Stimulated activated CD8-positive, alpha-beta memory T cell treated with anti-CD3 and anti-CD28 coated beads, Interleukin-2, amount 100 ng/mL, for 48 hours (primary cell): ENCODE measurements at places on chromosomes 2 and 18.

- DNase-seq: no peak
Measured at GRCh38 chr2:213545964-213546475, 261.8 kb downstream of the SPAG16 start.

DNA sequence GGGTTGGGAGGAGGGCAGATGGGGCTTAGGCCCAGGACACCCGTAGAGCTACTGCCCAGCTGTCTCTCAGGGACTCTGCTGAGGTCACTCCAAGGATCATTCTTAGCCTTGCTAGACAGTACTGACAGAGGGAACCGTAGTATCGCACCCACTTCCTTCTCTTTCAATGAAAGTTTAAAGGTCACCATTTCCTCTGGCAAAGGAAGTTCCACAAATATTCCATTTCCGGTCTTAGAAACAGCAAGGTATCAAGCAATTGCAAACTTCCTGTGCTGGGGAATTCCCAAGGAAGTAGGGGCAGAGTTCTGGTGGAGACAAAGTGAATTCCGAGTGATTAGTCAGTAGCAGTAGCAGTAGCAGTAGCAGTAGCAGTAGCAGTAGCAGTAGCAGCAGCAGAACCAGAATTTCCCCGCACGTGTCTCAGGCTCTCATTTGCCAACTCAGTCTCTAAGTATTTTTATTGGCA lies 24.7 kb downstream of the IL1B start:
- no peak for DNase-seq

DNA sequence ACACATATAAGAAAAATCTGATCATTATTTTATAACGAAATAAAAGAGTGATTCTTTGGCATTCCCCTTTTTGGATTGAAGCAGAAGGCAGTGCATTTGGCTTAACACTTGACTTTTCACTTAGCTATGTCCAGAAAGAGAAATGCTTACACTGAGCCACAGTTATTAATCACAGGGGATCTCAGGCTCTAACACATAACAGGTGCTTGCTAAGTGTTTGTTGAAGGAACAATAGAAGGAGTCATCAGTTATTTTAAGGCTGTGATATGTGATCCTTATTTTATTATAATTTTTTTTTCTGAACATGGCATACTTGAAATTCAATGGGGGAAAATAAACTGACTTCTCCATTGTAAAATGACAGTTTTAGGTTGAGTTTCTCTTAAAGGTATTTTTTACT lies 209.5 kb downstream of the UBE2E3 start:
- no peak for DNase-seq

GRCh38 chr2:86068136-86068588 lies 37.5 kb downstream of the POLR1A start:
- no peak for DNase-seq

DNA sequence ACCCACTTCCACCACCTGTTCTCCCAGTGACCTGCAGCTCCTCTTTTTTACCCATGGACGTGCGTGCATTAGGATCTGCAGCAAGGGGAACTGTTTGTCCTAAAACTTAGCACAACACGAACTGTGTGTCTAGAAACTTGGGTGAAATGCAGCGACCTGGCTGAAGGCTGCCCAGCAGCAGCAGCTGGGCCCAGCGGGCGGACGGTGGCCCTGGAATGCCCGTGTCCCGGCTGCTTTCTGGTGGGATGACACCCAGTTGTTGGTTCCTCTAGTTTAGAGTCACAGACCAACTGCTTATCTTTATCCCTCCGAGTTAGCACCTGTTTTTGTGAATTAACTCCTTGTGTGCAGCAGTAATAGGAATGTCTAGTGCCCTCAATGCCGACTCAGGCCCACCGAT lies 61.9 kb upstream of the PXDN start:
- no peak for DNase-seq

GRCh38 chr2:127313406-127313805 lies 19.5 kb upstream of the ERCC3 start:
- no peak for DNase-seq

DNA sequence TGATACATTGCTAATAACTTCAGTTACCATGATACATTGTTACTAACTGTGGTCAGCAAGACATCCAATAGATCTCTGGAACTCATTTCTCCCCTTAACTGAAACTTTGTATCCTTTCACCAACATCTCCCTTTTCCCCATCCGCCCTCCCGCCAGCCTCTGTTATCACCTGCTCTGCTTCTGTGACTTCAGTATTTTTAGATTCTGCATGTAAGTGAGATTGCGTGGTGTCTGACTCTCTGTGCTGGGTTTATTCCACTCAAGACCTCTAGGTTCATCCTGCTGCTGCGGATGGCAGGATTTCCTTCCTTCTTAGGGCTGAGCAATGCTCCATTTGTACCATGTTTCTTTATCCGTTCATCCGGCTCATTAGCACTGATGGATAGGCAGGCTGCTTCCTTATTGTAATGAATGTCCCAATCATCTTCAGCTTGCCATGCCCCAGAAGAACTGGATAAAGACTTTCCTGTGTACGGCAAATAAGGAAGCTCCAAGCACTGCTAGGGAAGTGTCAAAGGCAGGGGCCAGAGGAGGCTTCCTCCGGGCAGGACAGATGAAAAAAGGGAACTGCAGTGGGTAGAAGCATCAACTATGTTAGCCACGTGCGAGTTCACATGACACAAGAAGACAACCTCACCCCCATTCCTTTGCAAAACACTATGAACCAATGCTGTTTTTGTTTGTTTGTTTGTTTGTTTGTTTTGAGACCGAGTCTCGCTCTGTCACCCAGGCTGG lies 113.4 kb downstream of the EIPR1 start:
- DNase-seq: no peak

GRCh38 chr2:132638313-132639040 lies 31.5 kb downstream of the LYPD1 start:
- DNase-seq: no peak

- no peak for DNase-seq
Measured at GRCh38 chr2:228408529-228409227, 227.2 kb upstream of the SPHKAP start.

- DNase-seq: no peak
Measured at GRCh38 chr2:85259879-85260278, 67.9 kb downstream of the TGOLN2 start.

DNA sequence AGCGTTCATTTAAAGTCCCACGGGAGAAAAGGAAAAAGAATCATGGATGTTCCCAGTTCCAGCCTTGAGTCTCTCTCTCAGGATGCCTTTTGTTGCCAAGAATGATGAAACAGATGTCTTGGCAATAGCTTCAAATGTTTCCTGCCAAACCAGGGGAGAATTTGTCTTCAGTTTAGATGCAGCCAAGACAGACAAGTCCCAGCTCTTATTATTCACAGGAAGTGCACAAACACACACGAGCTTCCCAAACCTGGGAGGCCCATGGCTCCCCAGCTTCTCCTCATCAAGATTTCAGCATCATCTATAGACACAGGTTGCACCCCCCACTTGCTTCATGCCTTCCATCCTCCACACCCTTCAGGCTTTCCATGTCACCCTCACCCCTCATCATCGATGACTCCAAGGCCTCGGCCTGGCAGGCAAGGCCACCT lies 45.9 kb downstream of the HS1BP3 start:
- DNase-seq: no peak

- DNase-seq: no peak
Measured at GRCh38 chr2:199814101-199814816, 36.7 kb downstream of the FTCDNL1 start.

- DNase-seq: no peak
Measured at GRCh38 chr2:65536596-65536995, 104.2 kb upstream of the SPRED2 start.

GRCh38 chr2:144454466-144455287 lies 65.2 kb downstream of the ZEB2 start:
- no peak for DNase-seq

DNA sequence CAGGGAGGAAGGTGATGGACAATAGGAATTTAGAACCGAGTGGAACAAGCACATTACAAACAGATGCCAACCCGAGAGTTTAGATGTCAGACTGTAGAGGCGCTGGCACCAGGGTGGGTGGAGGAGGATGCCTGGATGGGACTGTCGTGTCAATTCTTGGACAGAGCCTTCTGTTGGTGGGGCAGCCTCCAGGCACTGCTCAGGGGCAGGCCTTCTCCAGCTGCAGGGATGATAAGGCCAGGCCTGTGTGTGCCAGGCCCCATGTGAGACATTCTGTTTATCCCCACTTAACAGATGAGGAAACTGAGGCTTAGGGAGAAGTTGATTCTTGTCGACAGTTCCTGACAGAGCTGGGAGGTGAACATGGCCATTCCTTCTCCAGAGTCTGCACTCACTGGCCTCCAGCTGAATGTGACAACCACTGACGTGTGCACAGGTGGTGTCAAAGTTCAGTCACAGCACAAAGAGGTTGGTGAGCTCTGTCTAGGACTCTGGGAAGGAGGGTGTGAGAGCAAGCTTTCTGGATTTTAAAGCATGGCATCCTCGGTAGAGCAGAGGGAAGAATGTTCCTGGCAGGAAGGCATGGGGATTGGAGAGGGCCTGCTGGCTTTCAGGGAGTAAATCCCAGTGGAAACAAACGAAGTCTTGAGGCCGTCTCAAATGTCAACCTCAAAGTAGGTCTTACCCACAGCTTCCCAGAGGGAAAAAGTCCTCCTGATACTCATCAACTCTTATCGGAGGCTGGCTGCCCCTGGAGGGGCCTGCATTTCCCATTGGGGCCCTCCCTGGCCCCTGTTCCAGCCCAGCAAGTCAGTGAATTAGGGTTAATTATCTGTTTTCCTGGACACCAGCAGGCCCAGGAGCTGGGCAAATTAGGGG lies 52.4 kb downstream of the GLI2 start:
- DNase-seq: no peak

DNA sequence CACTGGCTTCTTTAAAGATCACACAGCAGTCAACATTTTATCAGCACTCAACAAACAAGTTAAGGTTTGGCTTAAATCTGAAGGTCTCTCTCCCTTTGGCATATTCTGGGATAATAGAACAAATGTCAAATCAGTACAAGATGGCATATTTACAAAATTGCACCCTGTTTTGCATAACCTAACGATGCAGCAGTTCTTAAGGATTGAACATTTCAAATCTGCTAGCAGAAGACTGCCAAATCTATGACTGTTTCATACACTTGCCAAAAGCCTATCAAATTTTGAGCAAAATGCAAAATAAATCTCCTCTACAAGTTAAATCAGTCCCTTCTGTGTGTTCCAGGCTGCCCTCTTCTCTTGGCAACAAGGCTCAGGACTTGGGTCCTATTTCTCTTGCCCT lies 73.6 kb downstream of the DPP4 start:
- no peak for DNase-seq

DNA sequence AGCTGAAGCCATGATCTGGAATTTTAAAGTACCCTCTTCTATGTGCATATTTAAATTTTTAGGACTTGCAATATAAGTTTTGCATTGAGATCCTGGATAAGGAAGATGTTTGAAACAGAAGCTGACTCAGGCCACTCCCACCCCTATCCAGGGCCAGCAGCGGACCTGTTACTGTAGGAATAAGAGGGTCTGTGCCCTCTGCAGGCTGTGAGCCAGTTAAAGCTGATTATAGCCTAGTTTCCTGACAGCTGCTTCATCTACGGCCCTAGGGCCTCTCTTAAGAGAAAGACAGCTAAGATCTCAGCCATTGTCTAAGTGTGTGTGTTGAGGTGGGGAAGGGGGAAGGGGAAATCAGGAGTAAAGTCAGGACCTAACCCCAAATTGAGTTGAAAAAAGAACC lies 234.0 kb downstream of the HAUS1 start:
- DNase-seq: no peak

GRCh38 chr18:23810396-23810795 lies 121.1 kb downstream of the LAMA3 start:
- DNase-seq: peak; percentile 20

DNA sequence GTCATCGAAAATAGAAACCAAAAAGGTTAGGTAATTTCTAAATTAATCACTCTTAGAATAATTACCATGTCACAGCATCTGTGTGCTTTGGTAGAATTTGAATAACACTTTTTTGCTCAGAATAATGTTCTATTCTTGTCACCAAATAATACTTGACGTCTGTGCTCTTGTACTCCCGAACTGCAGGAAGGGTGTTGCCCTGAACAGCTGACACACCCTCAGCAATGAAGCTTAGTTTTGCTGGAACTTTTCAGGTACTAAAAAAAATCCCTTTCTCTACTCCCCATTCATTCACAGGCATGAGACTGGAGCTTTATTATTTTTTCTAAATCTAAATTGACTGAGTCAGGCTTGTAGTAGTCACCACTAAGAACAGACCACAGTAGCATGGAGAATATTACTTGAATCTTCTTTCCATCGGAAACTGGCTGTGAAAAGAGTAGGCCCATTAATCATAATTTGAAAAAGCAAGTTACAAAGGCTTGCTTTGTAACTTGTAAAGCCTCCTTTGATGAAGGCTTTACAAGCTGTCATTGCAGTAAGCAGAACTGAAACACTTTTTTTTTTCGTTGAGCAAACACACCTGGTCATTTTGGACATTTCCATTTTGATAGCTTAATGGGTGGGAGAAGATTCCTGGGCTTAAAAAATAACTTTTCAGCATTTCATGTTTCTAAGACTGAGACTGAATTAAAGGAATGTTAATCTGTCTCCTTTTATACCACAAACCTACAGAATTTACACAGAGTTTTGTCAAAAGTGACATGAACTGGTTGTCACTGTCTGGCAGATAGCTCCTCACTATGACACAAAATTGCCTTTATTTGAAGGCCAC lies 70.3 kb upstream of the PELI1 start:
- no peak for DNase-seq

- no peak for DNase-seq
Measured at GRCh38 chr18:42028247-42028832, 73.3 kb downstream of the PIK3C3 start.

DNA sequence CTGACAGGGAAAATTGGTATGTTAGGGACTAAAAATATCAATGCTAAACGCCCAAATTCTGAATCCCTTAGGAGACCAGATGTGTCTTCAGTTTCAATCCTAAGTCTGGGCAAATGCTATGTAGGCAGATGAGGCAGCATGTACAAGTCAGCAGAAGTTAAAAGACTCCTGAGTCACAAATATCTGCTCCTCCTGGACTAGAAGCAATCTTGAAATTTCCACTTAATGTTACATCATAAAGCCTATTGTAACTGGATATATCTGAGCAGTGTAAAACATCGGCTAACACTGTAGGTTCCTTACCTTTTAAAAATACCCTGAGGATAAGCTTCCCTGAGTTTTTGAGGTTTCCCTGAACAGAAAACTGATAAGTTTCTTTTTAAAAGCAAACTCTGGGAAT lies 1087.6 kb upstream of the PIK3C3 start:
- DNase-seq: no peak

DNA sequence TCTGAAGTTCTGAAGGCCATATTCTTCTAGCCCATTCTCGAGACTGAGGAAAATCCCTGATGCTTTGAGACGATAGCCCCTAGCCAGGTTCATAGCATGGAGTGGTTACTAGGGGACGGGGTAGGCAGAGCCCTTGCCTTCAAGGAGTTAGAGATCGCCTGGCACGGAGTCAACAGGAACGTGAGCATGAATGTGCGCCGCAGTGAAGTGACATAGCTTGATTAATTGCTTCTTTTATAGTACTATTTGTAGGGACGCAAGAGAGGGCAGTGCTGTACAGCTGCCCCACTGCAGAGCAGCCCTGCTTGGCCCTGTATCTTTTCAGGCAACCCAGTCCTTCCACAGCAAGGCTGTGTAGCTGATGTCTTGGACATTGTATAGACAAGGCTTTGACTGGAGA lies 26.2 kb downstream of the HRH4 start:
- DNase-seq: no peak

GRCh38 chr2:10732924-10733565 lies 11.6 kb downstream of the ATP6V1C2 start:
- DNase-seq: no peak
